ENCODE measurements at places on chromosomes 13 and 19.

DNA sequence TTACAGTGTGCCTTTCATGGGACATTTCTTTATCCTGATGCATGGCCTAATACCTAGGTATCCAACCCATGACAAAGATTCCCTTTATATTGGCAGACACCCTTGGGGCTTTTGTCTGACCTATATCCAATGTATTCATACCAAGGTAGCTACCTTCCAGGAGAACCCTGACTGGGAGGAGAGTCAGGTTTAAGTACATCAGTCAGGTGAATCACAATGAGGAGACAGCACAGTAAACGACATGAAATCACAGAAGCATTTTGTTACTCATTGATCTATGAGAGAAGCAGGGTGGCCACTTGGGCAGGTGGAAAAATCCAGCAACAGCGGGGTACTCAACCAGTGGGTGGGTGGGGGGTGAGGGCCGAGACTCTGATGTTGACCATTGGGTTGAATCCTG lies 527.4 kb upstream of the ATXN8OS start:
- DNase-seq = no peak

DNA sequence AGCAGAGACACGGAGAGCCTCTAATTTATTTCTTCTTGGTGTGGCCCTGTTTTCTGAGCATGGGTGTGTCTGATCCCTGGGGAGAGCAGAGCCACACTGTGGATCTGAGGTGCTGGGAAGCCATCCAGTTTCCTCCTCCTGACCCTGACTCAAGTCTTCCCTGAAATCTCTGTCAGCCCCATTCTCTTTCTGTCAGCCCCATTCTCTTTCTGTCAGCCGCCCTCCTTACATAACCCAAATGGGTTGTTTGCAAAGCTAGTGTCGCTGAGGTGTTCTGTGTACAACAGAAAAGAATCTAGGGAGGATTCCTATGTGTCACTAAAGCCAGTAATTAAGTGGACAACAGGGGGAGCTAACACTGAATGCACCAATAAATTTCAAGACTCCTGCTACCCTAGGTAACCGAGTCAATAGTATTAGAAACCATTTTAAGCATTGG lies 50.2 kb downstream of the LRCH1 start:
- no peak for DNase-seq

- no peak for DNase-seq
These were observed 6.2 kb downstream of the ABHD8 start for GRCh38 chr19:17296976-17297375.

DNA sequence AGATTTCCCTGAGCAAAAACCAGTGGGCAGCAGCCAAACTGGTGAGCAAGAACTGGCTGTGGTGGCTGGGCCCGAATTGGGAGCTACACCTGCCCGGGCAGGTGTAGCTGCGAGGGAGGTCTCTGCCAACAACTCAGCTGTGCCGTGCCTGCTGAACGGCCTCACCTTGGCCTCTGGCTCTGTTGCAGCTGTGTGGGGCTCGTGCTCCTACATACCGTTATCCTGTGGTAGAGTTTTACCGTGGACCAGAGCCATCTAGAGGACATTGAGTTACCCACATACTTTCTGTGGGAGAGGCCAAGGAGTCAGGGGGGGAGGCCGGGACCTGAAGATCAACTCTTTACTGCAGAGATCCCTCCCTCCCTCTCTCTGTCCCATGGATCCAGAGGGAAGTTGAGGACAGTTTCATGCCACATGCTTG lies 113.2 kb downstream of the TM9SF2 start:
- no peak for DNase-seq

DNA sequence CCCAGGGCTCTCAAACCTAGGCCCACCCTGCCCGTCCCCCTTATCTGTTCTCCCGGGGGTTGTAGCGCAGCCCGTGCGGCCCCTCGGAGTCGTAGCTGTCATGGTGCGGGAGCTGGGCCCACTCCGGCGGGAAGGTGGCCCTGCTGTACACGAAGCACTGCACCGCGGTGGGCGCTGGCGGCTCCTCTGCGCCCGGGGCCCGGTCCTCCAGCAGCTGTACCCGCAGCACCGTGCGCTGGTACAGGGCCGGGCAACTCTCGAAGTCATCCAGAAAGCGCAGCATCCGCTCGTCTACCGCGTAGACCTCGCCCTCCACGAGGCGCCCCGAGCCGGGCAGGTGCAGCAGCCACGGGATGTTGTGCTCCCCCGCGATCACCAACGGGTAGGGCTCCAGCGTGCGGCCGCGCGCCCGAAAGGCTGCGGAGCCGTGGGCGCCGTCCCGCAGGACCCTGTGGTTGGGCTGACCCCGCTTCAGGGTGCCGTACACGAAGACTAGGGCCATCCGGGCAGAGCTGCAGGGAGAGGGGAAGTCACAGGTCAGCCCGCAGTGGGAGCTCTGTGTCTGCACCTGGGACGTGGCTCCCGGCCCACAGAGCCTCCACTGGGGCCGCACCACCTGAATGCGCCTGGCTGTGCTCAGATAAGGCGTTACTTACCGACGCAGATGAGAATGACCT lies 56.4 kb downstream of the GGACT start:
- DNase-seq = no peak

- DNase-seq = no peak
These were observed 73.9 kb upstream of the SLC10A2 start for GRCh38 chr13:103140001-103140671.

DNA sequence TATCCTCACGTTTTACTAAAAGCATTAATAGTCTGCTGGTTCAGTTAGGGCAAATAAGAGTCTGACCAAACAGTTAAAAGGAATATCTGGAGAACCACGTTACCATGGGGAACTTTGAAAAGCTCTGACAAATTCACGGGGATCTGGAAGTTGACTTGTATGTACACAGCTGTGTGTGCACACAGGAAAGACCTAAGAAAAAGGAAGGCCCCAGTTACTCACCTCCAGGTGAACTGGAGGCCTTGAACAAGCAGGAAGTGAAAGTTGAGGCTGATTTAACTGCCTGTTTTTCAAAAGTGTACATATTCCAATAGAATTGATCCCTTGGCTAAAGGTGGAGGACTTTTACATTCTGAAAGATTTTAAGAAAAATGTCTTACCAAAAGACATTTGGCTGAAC lies 1891.6 kb upstream of the PCDH20 start:
- no peak for DNase-seq

DNA sequence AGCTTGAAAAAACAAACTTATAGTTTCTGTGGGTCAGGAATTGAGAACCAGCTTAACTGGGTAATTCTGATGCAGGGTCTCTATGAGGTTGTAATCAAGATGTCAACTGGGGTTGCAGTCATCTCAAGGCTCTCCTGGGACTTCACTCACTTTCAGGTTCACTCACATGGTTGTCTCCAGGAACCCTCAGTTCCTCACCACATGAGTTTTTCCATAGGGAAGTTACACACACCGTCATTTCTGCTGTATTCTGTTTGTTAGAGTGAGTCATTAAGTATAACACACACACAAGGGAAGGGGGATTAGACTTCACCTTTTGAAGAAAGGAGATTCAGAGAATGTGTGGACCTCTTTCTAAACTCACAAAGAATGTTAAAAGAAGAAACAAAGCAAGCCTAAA lies 34.9 kb upstream of the MLNR start:
- DNase-seq = no peak

DNA sequence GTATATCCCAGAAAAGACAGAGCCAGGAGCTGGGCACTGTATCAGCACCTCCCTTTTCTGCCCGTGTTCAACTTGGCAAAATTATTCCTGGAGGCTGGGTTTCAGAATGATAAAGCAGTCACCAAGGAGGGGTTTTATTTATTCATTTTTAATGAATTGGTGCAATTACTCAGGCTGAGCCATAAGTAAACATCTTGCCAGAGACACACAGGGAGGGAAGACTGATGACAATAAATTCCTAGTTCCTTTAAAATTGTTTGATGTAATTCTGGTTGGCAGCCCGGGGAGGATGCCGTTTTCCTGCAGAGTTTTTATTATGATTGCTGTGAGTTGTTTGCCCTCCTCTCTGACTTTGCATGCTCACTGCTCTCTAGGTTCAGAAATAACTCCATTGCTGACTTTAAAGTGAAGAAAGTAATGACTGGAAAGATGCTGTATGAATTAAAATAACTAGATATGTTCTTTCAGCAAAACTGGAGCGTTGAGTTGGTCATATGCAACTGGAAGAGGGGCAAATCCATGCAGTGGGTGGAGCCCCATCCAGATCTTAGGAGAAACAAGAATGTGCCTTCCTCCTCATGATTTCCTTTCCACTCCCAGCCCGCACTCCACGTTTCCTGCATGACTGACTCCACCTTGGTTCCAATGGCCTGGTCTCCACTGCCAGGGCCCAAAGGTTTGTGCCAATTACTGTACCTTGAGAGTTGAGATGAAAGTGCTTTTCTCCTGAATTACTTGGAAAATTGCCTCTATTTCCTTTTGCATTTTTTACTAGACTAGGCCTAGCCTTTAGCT lies 182.1 kb downstream of the RFC3 start:
- no peak for DNase-seq

GRCh38 chr13:50779443-50780200 lies 63.9 kb downstream of the DLEU7 start:
- DNase-seq = no peak

- peak; percentile 60 for DNase-seq
These were observed 8.2 kb upstream of the MEIS3 start for GRCh38 chr19:47427241-47428176.

GRCh38 chr19:18109733-18110608 lies 12.4 kb downstream of the MAST3 start:
- DNase-seq = no peak

DNA sequence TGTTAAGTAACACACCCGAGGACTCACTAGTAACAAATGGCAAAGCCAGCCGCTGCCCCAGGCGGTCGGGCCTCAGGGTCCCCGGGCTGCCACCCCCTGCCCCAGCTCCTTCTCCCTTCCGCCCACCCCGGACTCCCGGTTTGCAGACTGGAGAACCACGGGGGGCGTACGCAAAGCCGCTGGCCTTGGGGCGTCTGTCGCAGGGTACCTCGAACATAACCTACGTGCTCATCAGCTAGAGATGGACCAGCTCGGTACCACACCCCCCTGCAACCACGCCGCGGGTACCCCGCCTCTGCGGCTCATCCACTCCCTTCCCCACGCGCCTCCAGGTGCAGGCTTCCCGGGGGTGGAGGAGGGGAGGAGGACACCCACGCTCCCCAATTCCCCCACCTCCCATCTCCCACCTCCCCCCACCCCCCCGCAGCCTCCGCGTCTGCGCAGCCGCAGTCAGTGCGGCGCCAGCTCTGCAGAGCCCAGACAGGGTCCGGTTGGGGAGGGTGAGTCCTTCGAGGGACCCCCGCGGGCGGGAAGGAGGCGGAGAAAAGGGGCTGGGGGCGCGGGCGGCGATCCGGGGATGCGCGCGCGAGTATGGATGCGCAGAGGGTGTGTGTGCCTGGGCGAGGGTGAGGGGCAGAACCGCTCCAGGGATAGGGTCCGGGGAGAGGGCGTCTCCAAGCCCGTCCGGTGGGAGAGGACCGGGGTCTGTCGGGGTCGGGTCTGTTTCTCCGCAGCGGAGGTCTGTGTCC lies at the start of gene SMIM17:
Gene SMIM17, plus strand, starts transcription at position 449 of the 749 bp plus-strand sequence. CDS start 2,509 bp downstream, outside the sequence.
- no peak for DNase-seq

Measured in GM18507 (cell line).